ENCODE measurements at places on chromosomes 12 and 14.

GRCh38 chr12:18689771-18690170 is 48.0 kb downstream of the PLCZ1 start:
- no peak for DNase-seq

GRCh38 chr12:116955382-116956021 is 44.8 kb downstream of the FBXW8 start:
- DNase-seq: peak; percentile 52

DNA sequence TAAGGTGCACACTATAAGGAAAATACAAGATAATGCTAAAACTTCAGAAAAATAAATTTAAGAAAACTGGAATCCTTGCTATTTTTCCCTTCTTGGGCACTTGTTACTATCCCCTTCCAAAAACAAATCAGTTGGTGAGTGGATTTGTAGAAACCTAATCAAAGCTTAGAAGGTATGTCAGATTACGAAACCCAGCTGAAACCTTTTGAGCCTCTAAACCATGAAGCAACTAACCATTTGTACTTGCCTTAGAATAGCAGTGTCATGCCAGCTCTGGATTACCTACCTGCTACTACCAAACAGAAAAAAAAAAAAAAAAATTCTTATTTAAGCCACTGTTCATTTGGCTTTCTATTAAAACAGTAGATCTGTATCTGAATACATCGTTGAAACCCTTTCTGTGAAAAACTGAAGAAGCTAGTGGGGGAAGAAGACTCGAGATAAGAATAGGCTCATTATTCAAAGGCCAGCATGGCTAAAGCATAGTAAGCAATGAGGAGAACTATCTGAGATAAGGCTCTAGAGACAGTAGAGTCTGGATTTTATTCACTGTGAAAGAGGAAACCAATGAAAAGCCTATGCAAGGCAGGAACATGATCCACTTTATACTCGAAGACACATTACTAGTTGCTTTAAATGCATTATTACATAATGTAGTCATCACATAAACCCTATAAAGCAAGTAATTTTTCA is 30.2 kb downstream of the OSBPL8 start:
- no peak for DNase-seq

DNA sequence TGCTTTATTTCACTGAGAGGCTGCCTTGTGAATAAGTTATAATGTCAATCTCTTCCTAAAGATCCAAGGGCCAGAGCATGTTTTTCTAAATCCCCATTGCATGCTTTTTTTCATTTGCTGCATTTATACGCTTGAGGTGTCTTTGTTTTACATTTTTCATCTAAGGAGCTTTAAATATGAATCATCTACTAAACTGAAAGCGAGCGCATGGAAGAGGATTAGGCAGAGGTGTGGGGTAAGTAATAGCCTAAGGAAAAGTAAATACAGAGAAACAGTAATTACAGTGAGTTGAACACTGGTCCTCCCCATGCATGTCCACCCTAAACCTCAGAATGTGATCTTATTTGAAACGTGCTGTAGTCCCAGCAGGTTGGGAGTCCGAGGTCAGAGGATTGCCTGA is 76.4 kb upstream of the METAP2 start:
- no peak for DNase-seq

GRCh38 chr12:89475203-89475990 is 49.2 kb downstream of the GALNT4 start:
- DNase-seq: no peak

GRCh38 chr12:90235642-90236041 is 527.0 kb upstream of the ATP2B1 start:
- DNase-seq: no peak

- DNase-seq: peak; percentile 56
These were observed 29.7 kb downstream of the CCDC85C start for GRCh38 chr14:99574099-99574880.

DNA sequence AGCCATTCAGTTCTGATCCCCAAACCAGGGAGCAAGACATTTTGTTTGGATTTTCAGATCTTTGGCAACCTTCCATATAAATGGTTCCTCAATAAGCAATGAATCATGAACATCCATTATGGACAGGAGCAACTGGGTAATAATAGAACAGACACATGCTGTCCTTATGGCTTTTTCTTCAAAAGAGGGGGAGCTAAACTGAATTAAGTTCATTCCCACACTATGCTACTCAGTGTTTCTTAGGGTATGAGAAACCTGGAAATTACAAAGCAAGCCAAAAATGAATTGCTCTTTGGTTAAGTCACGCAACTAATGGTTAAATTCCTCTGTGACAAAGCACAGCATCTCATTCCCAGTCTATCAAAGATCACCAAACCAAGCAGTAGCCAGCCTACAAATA is 51.0 kb downstream of the PTGER2 start:
- DNase-seq: no peak

DNA sequence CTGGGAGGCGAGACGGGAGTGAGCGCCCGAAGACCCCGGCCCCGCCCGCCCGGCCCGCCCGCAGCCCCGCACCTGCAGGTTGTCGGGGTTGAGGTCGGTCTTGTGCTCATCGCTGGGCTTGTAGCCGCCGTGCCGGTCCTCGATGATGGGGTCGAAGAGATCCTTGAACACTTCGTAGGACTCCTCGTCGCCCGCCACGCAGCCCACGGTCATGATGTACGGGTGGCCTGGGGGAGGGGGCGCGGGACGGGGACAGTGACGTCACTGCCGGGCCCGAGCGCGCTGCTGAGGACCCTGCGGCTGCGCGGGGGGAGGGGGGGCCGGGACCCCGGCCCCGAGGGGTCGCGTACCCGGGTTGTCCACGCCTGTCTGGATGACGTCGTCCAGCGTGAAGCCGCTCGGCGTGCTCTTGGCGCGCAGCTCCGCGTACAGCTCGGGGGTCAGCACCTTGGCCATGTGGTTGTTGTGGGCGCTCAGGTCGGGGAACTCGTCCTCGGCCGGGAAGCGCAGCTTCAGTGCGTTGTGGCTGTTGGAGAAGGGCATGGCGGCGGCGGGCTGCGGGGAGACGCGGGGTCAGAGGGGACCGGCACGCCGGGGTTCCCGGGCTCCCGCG is 573 bp downstream of the CKB start:
- no peak for DNase-seq

GRCh38 chr12:89155826-89156225 is 196.5 kb downstream of the DUSP6 start:
- DNase-seq: no peak

DNA sequence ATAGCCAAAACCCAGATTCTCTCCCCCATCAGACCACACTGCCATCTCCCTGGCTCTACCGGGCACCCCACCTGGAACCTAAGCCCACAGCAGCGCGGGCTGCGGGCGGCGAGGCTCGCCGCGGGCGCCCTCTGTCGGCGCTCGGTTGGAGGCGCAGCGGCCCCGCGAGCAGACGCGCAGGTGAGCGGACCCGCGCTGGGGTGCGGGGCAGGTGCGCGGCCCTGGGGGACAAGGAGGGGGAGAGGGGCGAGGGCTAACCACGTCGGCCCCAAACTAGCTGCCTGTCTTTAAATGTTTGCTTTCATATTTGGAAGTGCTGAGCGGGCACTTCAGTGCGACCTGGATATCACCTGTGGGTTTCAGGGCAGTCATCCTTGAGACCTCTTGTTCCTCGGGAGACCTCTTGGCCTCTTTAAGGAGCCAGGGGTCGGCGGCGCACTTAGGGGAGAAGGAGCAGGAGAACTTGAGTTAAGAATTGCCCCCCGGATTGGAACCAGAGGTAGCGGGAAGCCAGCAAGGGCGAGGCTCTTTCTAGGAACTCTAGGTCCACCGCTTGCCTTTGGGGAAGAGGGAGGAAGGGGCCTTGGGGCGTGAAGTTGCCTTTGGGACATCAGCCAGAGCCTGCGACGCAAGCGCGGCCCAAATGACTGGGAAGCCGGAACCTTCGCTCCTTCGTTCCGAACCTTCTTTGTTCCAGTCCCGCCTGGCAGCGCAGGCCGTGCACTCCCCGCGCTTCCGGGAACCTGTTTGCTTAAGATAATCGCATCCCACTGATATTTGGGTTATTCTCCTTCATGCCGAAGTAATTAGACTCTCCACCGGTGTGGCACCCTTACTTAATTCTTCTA is 78.7 kb downstream of the NEDD1 start:
- DNase-seq: no peak

DNA sequence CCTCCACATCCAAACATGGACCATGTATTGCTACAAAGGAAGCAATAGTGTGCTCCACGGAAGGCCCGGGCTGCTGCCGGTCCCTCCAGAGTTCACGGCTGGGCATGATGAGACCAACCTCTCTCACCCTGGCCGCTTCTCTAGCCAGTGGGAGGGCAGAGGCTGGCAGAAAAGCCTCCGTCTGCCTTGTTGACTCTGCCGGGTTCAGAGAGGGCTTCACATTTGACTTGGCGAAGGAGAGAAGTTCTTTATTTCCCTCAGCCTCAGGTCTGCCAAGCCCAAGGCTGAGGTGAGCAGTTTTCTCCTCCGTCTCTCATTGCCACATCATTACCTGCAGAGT is 230.0 kb downstream of the ZFP36L1 start:
- DNase-seq: no peak

GRCh38 chr12:47766502-47767215 is 6.4 kb upstream of the SLC48A1 start:
- DNase-seq: no peak

- DNase-seq: no peak
These were observed 9.5 kb upstream of the CAPRIN2 start for GRCh38 chr12:30764251-30764650.

DNA sequence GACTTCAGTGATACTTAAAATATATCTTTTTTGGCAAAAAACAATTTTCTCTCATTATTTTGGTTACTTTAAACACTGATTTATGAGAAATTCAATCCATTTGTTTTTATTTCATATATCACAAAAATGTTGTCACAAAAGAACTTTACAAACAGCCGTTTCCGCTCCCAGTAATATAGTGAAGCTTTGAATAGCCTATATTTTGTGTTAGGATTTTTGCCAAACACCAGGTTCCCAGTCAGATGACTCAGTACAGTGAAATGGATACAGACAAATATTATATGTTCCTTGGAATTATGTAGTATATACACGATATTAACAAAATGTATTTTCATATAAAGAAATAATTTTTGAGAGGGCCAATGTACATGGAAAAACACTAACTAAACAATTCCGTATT is 411.1 kb downstream of the CCER1 start:
- DNase-seq: no peak

DNA sequence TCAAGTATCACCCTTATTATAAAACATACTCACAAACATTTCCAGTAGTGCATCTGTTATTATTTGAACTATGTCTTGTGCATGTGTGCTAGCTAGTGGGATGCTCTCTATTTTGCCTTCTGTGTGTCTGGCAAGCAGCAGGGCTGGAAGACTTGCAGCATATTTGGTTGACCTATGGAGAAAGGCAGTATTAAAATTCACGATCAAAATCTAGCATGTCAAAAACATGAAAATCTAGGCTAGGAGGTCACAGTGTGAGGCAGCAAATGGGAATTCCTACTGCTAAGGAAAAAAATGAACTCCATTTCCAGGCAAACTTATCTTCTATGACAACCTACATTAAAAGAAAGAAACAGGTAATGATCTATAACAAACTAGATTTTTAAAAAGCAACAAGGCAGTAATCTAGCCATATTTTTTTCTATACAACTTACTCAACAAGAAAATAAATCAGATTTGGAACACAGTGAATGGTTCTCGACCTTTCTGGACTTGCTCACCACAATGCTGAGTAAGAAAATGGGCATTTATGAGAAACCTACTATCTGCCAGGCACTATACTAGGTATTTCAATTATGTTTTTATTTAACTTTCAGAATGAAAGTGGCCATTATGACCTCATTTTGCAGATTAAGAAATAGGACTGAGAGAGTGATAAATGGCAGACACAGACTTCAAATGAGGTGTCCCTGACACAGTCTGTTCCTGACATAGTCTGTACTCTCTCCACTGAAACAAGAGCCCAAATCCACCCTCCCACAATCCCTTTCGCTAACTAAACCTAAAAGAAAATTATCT is 96.8 kb downstream of the TXNDC16 start:
- no peak for DNase-seq

- no peak for DNase-seq
These were observed 10.9 kb downstream of the BTG1 start for GRCh38 chr12:92134638-92135274.

DNA sequence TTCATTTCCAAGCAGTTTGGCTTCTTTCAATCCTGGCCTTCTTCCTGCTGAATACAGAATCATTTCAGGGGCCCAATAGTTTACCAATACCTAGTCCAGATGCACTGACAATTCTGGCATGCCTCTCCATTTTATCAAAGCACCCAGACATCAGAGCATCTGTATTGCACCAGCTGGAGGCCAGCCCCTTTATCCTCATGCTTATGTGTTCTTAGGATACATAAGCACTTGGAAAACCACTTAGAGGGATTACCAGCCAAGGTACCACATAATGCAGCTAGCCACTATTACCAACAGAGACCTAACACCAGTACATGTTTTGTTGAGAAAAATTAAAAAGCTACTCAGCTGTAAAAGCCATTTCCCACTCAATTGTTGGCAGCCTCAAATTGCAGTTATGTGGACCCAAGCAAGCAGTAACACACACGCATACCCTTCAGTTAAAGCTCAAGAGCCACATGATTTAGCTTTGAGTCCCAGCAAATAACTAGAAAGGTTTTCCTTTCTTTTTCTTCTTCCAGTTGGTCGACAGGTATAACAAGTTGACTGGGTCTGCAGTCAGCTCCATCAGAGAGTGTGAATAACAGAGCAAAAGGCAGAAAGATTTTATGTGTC is 263.8 kb downstream of the DIO2 start:
- DNase-seq: no peak

- DNase-seq: peak; percentile 88
These were observed 250.6 kb downstream of the RGS6 start for GRCh38 chr14:72182708-72183432.

- DNase-seq: no peak
These were observed 34.4 kb downstream of the BMAL2 start for GRCh38 chr12:27367078-27367477.

- DNase-seq: no peak
These were observed 716 bp upstream of the PTGDR start for GRCh38 chr14:52266782-52267181.

GRCh38 chr14:76964695-76965094 is 63.8 kb downstream of the IRF2BPL start:
- DNase-seq: peak; percentile 43

- no peak for DNase-seq
These were observed 186.2 kb downstream of the DICER1 start for GRCh38 chr14:94970941-94971730.

- DNase-seq: peak; percentile 52
These were observed 19.4 kb upstream of the A2M start for GRCh38 chr12:9134981-9135628.

GRCh38 chr12:121578230-121579189 is 2.3 kb downstream of the KDM2B start:
- DNase-seq: no peak

GRCh38 chr12:105171691-105172436 is 64.1 kb downstream of the APPL2 start:
- DNase-seq: no peak

DNA sequence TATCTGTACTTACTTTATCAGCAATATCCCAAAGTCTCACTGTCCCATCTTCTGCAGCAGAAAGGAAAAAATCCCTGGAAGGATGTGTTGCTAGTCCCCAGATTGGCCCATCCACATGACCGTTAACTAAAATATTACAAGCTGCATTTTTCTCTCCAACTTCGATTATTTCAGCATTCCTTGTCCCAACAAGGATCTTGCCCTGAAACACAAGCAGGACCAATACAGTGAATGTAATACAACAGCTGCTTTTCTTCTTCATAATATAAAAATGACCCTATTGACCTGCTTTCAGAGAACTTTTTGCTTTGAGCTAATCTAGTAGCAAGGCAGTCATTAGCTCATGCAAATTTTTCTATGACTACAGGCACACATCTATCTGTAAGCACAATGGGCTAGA is 58.3 kb downstream of the ZC3H14 start:
- DNase-seq: no peak

All from SW480 (cell line).